Heart right ventricle (tissue), 16 donors: ENCODE measurements at places on chromosomes 1 and 21. TPM values are rescaled to one million over a fixed set of nuclear protein-coding genes. Genes with fewer than 3 reads are reported as not detected.
A peak's percentile ranks its signal among the peaks of the same experiment; 100 is the strongest.

Gene KRTCAP2
- 355 TPM for polyA plus RNA-seq

Gene ADARB1
- 7.4 TPM for polyA plus RNA-seq

Gene SPATA1
- polyA plus RNA-seq, result 1.5 TPM

Gene FAM110D
- 6.1 TPM for polyA plus RNA-seq

DNA sequence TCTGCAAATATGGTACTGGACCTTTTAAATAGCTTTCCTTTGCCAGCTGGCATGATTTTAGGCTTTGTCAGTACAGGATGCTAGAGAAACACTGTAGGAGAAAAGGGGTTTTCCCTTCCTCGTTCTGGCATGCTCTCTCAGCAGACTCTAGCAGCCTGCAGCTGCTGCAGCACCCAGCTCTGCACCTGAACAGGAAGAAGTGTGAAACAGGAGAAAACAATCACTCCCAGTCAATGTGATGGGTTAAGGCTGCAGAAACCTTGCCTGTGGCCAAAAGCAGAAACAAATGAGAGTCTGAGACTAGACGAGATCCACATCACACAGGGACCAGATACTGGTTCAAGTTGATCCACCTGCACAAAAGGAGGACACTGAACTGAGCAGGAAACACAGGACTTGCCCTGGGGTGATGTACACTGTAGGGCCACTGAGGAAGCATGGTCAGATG, 21.2 kb downstream of the OVGP1 start:
- DNase-seq, result peak; percentile 71
- no peak overlapping the region for H3K4me3 ChIP-seq
- H3K27ac ChIP-seq, result no peak overlapping the region
- peaks cover 10% of the 10 kb centered on the region for H3K27me3 ChIP-seq

- H3K36me3 ChIP-seq, result no peaks in the 10 kb centered on the region
- H3K4me3 ChIP-seq, result no peak overlapping the region
- peaks cover 9% of the 10 kb centered on the region for H3K4me1 ChIP-seq
- H3K27ac ChIP-seq, result no peak overlapping the region
Measured at GRCh38 chr1:215544566-215544965, 22.5 kb upstream of the KCTD3 start.

GRCh38 chr1:208231881-208232661, 12.1 kb downstream of the PLXNA2 start:
- peak overlapping the region; percentile 14 for H3K27ac ChIP-seq
- no peaks in the 10 kb centered on the region for H3K27me3 ChIP-seq
- DNase-seq, result no peak
- H3K4me1 ChIP-seq, result peaks cover 61% of the 10 kb centered on the region

DNA sequence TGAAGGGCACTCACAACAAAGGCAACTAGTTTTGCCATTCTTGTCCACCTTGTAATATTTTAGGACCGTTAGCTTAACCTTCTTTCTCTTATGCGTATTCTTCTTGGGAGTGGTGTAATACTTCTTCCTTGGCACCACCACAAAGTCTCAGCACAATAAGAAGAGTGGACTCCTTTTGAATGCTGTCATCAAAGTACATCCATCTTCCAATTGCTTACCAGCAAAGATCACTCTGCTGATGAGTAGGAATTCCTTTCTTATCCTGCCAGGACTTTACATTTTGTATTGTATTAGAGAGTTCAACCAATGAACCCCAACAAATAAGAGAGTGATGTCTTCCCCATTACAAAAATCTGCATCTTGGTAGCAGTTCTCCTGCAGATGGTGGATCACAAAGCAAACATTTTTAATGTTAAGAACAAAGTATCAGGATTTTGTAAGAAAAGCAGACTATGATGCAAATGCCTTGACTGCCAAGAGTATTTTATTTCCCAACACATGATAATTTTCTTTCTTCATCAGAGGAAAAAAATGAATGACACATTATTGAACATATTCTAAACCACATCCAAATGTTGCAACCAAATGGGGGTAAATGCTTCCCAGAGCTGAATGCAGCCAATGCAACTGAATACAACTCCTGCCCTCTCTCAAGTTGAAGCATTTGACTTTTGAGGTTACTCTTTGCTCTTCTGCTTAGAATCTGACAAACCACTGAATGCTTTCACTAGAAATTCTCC, 5.1 kb upstream of the ARNT start:
- no peaks in the 10 kb centered on the region for H3K36me3 ChIP-seq
- H3K4me3 ChIP-seq, result no peak overlapping the region
- DNase-seq, result no peak
- H3K27ac ChIP-seq, result peak overlapping the region; percentile 58
- H3K27me3 ChIP-seq, result no peaks in the 10 kb centered on the region

DNA sequence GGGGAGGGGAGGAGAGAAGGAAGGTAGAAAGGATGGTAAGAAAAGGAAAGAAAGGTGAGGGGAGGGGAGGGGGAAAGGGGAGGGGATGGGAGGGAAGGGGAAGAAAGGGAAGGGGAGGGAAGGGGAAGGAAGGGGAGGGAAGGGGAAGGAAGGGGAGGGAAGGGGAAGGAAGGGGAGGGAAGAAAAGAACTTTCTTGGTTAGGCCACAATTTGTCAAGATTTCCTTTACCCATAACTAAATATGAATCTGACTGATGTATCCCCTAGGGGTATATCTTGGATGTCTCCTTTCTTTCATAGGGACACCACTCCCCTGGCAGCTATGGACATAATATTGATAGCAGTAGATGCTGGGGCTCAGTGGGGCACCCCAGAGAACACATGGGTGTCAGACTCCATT, 54.4 kb upstream of the PRELP start:
- no peaks in the 10 kb centered on the region for H3K27me3 ChIP-seq
- DNase-seq, result no peak
- H3K4me1 ChIP-seq, result peaks cover 14% of the 10 kb centered on the region
- H3K4me3 ChIP-seq, result no peak overlapping the region
- no peaks in the 10 kb centered on the region for H3K36me3 ChIP-seq
- no peak overlapping the region for H3K27ac ChIP-seq

DNA sequence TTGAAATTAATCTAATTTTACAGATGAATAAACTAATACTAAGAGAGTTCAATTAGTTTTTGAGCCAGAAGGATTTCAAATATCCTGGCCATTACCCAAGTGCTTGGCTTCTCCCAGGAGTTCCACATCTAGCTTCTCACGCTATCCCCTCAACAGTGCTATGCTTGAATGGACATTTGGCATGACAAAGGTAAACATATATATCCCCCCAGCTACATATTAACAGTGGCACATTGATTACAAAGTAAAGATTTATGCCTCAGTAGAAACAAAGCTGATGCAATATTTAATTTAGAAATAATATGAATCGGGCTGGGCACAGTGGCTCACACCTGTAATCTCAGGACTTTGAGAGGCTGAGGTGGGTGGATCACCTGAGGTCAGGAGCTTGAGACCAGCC, 434.6 kb upstream of the PRMT6 start:
- H3K4me1 ChIP-seq, result no peaks in the 10 kb centered on the region
- H3K27ac ChIP-seq, result no peak overlapping the region
- DNase-seq, result no peak
- no peaks in the 10 kb centered on the region for H3K27me3 ChIP-seq
- no peaks in the 10 kb centered on the region for H3K36me3 ChIP-seq
- H3K4me3 ChIP-seq, result no peak overlapping the region

DNA sequence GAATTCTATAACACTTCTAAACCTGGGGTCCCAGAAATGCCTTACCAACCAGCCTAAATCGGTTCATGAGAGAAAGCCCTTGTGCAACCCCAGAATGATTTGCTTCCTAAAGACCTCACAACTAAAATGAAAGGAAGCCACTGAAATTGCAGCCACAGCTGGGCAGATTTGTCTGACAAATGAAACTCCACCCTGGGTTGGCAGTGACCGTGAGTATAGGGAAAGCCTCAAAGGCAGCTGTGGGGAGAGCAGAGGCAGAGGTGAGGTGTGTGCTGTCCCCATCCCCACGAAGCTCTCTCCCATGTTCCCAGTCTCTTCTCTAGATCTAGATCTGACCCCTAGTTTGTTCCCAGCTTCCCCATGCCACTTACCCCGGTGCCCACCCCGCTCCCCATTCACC, 23.1 kb downstream of the RHBDL2 start:
- no peaks in the 10 kb centered on the region for H3K27me3 ChIP-seq
- DNase-seq, result no peak
- no peak overlapping the region for H3K27ac ChIP-seq
- H3K4me3 ChIP-seq, result no peak overlapping the region
- H3K36me3 ChIP-seq, result peaks cover 13% of the 10 kb centered on the region
- no peaks in the 10 kb centered on the region for H3K4me1 ChIP-seq

- no peak overlapping the region for H3K27ac ChIP-seq
- peaks cover 3% of the 10 kb centered on the region for H3K4me1 ChIP-seq
- H3K27me3 ChIP-seq, result no peaks in the 10 kb centered on the region
- H3K36me3 ChIP-seq, result no peaks in the 10 kb centered on the region
Measured at GRCh38 chr1:219088778-219089557, 84.7 kb upstream of the LYPLAL1 start.

DNA sequence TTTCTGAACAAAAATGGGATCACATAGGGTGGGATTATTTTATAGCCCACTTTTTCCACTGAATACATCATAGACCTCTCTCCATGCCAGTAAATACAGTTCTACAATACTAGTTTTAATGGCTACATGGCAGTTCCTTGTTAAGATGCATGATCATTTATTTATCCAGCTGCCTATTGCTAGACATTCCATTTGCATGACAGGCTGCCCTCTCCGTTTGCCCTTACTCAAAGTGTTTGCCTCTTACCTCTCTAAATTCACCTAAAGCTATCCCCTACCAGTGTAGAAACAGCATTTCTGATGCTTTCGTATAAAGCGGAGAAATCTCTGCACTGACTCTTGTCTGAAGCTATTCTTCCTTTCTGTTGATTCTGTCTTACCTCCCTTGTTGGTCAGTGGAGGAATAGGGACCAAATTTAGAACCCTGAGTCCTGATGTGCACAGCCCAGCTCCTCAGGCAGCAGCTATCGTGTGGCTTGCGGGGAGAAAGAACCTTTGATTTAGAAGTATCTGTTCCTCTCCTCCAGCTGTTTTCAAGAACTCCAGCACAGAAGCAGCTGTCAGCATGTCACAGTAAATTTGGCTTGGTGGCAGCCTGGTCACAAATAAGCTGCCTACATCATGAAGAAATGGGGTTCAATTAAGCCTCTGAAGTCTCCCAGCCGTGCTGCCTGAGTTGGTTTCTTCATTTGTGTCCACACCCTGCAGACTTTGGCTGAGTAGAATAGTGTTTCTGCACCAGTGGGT, 337.3 kb downstream of the PRDM2 start:
- DNase-seq, result no peak
- H3K27ac ChIP-seq, result no peak overlapping the region
- no peak overlapping the region for H3K4me3 ChIP-seq
- H3K36me3 ChIP-seq, result no peaks in the 10 kb centered on the region

DNA sequence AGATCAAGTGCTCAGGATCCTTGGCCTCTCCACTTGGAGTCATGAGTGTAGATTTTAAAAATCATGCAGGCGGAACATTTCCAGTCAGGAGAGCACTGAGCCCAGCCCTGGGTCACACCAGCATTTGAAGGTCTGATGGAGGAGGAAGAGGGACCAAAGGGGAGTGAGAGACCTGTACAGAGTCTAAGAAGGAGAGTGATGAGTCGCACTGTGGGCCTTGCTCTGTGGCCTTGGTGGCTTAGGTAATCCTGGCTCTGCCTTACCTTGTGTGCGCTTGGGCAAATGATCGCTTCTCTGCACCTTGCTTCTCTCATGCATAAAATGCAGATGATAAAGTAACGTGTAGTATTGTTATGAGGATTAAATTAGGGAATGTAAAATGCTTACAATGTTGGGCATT, 225.3 kb downstream of the SDCCAG8 start:
- no peaks in the 10 kb centered on the region for H3K36me3 ChIP-seq
- no peak for DNase-seq
- no peak overlapping the region for H3K4me3 ChIP-seq
- H3K27me3 ChIP-seq, result no peaks in the 10 kb centered on the region
- no peak overlapping the region for H3K27ac ChIP-seq

- H3K27me3 ChIP-seq, result no peaks in the 10 kb centered on the region
- no peak overlapping the region for H3K4me3 ChIP-seq
- no peak for DNase-seq
- H3K36me3 ChIP-seq, result no peaks in the 10 kb centered on the region
- H3K27ac ChIP-seq, result no peak overlapping the region
Measured at GRCh38 chr1:174028495-174028894, 6.3 kb upstream of the RC3H1 start.
